Hepatocyte (in vitro differentiated cells): ENCODE measurements at places on chromosomes 3 and 15.

DNA sequence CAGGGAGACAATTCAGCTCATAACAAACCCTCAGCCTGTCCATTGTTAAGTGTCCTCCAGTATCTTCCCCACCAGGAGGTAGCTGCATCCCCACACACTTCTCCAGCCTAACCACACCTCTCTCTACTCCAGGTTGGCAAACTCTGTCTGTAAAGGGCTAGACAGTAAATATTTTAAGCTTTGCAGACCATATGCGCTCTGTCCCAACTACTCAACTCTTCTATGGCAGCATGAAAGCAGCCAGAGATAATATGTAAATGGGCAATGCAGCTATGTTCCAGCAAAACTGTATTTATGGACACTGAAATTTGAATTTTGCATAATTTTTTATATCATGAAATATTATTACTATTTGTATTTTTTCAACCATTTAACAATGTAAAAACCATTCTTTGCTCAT, 230.4 kb upstream of the STT3B start:
- DNase-seq, result no peak

DNA sequence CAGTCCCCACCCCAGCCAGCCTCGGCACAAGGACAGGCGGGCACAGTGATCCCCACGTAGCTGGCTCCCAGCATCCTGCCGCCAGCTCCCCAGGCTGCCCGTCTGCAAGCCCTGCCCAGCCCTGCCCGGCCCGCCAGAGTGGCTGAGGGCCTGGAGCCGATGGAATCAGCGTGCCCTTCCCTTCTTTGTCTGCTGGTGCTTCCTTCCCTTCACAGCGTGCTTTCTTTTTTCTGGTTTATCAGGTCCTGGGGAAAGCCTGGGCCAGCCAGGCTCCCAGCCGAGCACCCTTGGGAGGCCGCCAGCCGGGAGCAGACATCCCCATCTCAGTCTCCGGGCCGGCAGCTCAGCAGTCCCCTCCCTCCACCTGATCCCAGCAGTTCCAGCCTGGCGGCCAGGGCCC, 54.7 kb upstream of the SMAD6 start:
- DNase-seq, result no peak

DNA sequence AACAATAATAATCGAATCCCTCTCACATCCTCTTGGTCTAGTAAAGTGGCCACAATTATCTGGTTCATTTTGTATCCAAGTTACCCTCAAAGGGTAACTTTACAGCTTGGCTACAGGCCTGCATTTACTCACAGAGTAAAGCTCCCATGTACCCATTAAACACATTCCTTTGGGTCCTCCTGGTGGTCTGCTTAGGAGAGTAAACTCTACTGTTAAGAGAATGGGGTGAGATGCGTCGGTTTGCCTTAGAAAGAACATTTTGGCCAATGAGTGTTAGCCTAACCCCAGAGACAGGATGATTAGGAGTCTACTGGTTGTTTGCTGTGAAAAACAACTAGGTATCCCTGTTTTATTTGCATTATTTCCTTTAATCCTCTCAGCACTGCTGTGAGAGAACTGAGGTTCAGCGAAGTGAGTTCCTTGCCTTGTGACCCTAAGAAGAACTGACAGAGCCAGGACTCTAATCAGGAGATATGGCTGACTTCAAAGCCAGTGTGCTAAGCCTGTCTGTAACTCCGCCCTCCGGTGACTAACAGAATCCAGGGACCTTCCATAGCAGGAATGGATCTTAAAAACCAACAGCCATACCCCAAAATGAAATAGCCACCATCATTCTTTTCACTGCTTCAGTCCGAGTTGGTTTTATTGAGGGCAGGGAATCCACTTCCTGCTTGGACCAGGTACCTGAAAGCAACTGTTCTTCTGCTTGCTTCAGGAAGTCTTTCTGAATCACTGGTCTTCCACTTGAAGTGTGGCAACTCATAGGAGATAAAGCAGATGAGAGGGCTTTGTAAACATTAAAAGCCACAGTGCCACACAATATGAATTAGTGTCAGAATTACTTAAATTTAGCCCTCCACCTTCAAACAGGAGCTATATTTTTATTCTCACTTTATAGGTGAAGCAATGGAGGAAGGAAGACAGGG, 317.3 kb upstream of the WNT5A start:
- DNase-seq, result peak; percentile 37

DNA sequence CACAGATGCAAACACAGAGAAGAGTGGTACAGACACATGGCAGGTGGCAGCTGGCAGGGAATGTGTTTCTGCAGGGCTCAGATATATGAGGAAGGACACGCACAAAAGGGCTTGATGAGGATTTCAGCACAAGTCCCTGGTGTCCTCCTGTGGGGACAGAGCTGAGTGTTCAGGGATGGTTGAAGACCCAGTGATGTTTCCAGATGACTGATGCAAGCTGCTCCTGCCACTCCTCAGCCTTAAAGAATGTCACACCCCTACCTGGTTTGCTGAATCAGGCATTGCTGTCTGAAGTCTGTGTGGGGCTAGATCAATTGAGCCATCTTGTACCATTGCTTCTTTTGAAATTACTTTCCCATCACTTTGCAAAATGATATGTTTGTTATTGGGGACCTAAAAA, 40.2 kb downstream of the TNFAIP8L3 start:
- DNase-seq, result no peak

- DNase-seq, result no peak
These were observed 60.7 kb upstream of the RAB6B start for GRCh38 chr3:133956353-133956752.

DNA sequence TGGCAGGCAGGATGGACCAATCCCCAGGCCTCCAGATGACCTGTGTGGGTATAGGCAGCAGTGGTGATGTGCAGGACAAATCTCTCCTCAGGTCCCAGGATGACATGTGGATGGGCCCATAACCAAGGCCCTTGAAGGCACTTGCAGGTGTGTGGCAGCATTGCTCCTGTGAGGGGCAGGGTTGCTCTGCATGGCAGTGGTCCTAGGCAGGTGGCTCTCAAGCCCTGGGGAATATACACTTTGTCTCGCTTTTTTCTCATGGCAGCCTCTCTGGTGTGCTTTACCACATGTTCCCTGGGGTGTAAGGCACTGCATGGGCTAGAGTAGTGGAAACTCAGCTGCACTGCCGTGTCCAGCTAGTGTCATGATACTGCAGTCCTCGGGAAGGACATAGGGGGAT, 503.6 kb downstream of the UNC13C start:
- no peak for DNase-seq

- peak; percentile 73 for DNase-seq
These were observed 1.8 kb downstream of the BCL6 start for GRCh38 chr3:187743195-187744141.

GRCh38 chr15:97761110-97761509, 199.4 kb upstream of the ARRDC4 start:
- DNase-seq, result no peak

DNA sequence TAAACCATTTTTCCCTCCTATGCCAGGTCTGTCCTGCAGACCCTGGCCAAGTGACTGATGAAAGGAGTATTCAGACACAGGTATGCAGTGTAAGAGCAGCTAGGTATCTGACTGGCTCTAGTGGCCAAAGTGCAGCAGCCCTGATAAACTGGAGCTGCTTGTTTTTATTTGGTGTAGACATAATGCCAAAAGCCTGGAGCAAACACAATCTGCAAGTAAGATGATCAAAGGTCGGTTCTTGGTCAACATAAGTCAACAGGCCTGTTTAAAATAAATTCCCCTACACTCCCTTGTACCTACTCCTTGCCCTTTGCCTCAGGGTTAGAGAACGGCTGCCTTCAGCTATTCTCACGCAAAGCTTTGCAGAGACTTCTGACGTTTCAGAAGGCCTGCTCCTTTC, 1003.1 kb downstream of the ZPLD1 start:
- DNase-seq, result peak; percentile 37

GRCh38 chr15:64058279-64058678, 12.0 kb upstream of the DAPK2 start:
- no peak for DNase-seq

DNA sequence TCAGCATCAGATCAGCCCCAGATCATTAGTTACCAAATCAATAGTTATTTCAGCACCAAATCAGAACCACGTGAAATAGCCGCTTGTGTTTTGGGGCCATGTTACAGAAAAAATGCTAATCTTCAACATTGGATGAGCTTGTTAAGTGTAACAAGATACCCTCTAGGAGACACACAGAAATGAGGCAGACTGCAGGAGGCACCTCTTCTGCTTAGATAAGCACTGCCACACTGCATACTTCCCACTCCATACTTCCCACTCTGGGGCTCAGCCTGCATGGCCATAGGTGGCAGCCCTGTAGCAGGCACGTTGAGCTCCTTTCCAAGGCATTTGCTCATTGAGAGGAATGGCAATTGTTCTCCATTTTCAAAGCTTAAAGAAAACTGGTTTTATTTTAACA, 73.3 kb downstream of the CHCHD6 start:
- no peak for DNase-seq

- DNase-seq, result no peak
These were observed 359.6 kb downstream of the SHQ1 start for GRCh38 chr3:72488738-72489035.

GRCh38 chr3:79366414-79366813, 401.4 kb downstream of the ROBO1 start:
- DNase-seq, result no peak

DNA sequence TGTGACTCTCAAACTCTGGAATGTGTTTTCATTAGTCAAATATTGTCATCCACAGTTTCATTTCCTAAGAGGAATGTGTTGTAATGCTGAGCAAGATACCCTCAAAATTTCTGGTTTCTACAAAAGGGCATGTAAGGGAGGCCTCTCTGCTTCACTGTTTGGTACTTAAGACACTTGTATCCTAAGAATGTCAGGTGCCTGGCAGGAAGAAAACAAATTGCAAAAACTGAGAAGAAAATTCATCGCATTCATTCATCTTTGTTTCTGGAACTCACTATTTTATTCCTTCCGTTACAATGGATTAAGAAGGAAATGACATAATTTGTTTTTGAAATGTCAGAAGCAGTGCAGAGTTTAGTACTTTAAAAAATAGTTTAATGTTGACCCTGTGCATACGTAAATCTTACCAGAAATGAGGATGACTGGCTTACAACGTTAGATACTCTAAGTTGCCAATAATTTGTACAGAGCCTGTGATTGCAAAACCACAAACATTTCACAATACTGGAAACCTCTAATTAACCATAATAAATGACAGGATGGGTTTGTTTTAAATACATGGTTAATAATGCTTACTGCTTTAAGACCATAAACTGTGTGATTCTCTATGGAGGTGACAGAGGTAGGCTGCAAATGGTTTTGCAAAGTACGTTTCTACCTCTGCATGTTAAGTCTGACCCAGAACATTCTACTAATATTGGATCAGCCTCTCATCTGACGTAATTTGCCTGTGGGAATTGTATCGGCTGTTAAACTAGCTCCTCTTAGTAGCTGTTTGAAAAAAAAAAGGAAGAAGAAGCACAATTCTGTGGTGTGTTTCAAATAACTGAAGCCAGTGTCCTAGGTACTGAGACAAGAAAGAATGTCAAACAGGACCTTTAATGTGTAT, 477.8 kb downstream of the RBMS3 start:
- DNase-seq, result no peak

- peak; percentile 57 for DNase-seq
These were observed 79.8 kb downstream of the PLCH1 start for GRCh38 chr3:155664925-155665695.

GRCh38 chr3:110804856-110805255, 266.8 kb upstream of the NECTIN3 start:
- DNase-seq, result no peak

GRCh38 chr3:132911741-132912415, 126.3 kb upstream of the TMEM108 start:
- no peak for DNase-seq

DNA sequence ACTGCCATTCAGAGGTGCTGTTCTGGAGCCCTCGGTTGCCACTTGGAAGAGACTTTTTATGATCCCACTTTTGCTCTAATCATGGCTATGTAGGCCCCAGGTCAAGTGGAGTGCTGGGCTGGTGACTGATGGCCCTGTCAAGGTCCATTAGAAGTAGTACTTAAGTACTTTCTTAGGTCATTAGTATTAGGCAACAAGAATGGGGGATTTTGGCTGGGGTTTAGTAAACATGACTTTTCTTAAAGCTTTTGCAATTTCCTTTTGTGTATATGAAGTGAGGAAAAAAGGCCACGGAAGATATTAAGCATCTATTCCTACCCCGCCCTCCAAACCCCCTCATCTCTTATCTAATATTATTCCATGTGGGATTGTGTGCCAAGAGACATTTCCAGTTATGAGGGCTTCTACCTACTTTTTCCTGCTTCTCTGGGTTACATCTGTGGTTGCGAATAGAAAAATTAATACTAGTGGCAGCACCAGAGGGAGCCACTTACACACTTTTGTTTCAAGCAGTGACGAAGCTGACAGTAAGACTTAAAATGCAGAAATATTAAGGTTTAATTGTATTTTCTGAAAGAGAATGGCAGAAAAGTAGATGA, 13.9 kb downstream of the NLGN1 start:
- peak; percentile 60 for DNase-seq

- no peak for DNase-seq
These were observed 17.0 kb downstream of the PRKAR2A start for GRCh38 chr3:48830715-48831114.
